ENCODE measurements at places on chromosomes 4 and X.

- no peak for DNase-seq
Observed at GRCh38 chr4:140857111-140857510, 100.9 kb upstream of the TBC1D9 start.

- no peak for DNase-seq
Observed at GRCh38 chrX:66015900-66016689, 23.8 kb downstream of the VSIG4 start.

DNA sequence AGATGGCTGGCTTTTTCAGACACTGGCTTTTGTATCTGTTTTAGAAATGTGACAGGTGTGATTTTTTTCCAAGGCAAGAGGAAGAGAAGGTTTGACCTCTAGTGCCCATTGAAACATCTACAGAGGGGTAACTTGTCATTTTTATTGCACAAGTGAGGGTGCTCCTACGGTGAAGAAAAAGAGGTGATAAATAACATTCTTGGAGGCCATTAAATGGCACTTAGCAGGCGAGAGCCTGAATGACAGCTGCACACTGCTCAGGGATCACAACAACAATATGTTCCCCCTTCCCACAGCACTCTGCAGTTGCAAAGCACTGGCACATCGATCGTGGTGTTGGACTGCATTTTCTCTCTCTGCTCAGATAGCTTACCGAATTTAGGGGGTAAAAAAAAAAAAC is 22.9 kb downstream of the FAM184B start:
- DNase-seq = no peak

- DNase-seq = no peak
Observed at GRCh38 chr4:85398276-85398675, 76.7 kb upstream of the ARHGAP24 start.

DNA sequence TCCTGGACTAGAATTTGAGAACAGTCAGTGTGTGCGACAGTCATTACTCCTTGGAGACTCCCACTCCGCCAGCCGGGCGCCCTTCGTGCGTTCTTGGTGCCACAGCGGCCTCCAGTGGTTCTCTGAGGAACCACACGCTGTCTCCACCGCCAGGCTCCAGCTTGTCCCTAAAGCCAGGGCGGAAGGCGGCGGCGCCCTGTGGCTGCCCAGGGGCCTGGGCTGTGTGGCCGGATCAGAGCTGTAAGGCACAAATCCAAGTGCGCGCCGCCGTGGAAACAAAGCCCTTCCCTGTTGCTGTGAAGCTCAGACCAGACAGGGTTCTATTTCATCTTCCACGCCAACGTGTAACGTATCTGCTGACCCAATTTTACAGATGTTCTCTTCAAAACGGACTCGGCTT is 34.2 kb downstream of the IDS start:
- peak; percentile 16 for DNase-seq
